ENCODE measurements at places on chromosomes 1 and 21.
A peak's percentile ranks its signal among the peaks of the same experiment; 100 is the strongest.

DNA sequence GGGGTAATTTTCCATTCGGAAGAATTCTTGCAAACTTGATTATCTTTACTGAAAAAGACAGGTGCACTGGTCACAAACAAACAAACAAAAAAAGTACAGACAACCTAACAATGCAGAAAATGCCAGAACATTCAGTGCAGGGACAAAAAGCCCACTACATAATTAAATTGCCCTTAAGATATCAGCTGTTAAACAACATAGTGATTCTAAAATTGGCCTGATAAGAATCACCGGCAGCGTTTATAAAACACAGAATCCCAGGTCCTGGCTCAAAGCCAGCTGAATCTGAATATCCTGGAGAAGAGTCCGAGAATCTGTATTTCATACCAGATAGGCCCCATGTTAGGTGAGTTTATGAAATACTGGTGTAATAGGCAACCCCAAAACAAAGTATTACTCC, 6.1 kb downstream of the PLPP3 start:
- no peak for DNase-seq

DNA sequence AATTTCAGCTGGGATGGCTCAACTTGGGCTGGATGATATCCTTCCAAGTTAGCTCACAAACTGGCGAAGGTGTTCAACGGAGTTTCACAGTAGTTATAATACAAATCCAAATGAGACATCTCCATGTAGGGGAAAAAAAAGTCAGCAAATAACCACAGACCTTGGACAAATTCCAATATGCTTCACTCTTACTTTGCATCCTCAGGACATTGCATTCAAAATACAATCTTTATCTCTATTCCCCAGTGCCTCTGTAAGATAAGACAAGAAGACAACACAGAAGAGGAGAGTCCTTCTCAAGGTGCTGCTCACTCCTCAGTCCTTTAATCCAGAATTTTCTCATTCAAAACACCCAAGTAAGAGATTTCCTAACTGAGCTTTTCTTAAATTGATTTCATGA, 1797.7 kb downstream of the MRPL39 start:
- DNase-seq, result no peak

- no peak for DNase-seq
Observed at GRCh38 chr1:60747353-60747752, 335.0 kb upstream of the NFIA start.

- DNase-seq, result no peak
Observed at GRCh38 chr1:217953330-217953729, 322.2 kb downstream of the SPATA17 start.

DNA sequence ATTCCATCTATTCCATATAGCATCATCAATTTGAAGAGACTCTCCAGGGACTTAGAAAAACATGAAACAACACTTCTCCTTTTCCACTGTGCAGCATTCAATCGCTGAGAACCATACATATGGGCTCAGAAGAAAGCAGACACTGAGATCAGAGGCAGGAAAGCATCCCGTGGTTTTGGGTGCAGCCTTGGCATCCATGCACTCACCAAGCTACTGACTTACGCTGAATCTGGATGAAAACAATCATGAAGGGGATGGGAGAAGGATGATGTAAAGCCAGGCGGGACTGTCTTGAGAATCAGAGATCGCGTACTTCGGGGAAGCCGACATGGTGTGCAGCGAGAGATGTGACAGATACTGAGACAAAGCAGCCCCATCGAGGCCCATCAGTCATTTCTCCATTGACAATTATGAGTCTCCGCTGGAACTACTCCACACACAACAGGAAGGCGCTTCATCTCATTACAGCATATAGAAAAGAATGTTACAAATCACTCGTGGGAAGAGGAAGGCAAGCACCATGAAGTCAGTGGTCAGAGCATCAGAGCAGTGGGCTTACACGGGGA, 2.3 kb upstream of the TIAM1 start:
- DNase-seq, result no peak

GRCh38 chr1:200228081-200228480, 181.8 kb downstream of the ZNF281 start:
- no peak for DNase-seq

- DNase-seq, result no peak
Observed at GRCh38 chr21:33801424-33802405, 113.9 kb downstream of the ATP5PO start.

- no peak for DNase-seq
Observed at GRCh38 chr1:30299393-30299792, 424.0 kb downstream of the MATN1 start.

GRCh38 chr1:204725821-204726448, 40.4 kb upstream of the LRRN2 start:
- DNase-seq, result no peak

- no peak for DNase-seq
Observed at GRCh38 chr1:119731741-119732430, 20.2 kb downstream of the PHGDH start.

DNA sequence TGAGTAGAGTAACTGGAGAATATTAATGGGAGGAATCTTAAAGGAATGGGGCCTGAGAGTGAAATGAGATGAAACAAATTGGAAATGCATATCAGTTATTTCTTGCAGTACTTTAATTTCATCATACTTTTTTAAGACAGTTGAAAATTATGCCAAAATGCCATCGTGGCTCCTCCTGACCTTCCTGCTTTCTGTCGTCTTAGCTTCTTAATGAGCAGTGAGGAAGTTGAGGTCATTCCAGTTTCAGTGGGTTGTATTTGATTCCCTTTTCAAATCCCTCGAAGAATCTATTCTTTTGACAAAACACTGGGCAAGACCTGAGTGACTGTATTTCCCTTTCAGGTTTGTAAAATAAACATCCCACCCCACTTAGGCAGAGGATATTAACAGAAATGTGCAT, 134.9 kb upstream of the MAP1LC3C start:
- DNase-seq, result no peak

DNA sequence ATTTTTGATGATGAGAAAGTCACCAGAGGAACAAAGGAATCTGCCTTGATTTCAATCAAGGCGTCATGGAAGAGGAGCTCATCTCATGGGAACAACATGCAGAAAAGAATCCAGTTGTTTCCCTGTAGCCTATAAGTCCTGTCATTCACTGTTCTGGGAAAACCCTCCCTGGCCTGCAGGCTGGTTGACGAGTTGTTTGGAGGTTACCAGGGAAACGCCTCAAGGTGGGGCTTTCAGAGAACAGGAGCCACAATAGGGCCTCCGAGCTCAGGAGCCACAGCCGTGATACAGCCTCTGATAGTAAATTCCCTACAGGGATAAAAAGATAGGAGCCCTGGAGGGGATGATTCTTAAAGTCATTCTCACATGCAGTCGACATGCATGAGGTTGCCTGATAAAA, 135.2 kb downstream of the PSMG1 start:
- no peak for DNase-seq

- DNase-seq, result no peak
Observed at GRCh38 chr1:31991182-31991581, 22.5 kb upstream of the KHDRBS1 start.

DNA sequence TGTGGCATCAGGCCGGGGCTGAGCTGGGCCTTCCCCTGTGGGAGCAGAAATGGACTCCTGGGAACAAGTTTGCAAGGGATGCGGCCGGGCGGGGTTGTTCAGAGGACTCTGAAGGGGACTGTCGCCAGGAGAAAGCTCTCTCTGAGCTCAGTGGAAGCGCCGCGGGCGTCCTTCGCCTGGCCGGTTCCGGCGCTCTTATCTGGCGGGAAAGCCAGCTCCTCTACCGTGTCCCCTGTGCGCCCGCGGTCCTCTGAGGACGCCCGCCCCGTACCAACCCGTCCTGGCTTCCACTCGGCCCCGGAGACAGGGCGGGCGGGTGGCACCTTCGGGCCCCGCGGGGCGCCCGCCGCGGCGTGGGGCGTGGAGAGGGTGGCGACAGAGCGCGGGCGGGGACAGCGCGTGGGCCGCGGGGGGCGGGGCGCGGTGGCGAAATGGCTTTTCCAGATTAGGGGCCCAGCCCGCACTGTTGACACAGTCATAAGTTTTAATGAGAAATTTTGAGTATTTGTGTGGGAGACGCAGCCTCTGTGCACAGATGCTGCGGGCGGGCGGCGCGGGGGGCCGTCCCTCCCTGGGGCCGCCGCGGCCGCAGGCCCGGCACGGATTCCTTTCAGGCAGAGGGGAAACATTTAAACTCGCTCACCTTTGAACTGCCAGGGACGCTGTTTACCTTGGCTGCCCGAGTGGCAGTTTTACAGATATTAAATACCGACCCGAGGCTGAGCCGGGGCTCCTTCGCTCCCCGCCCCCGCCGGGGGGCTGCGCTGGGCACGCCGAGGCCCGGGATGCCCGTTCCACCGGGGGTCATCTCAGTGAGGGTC, 70.2 kb downstream of the FOXD2 start:
- DNase-seq, result peak; percentile 65

GRCh38 chr1:100930494-100930893, 34.6 kb downstream of the SLC30A7 start:
- no peak for DNase-seq

- no peak for DNase-seq
Observed at GRCh38 chr1:204709960-204710912, 24.7 kb upstream of the LRRN2 start.

DNA sequence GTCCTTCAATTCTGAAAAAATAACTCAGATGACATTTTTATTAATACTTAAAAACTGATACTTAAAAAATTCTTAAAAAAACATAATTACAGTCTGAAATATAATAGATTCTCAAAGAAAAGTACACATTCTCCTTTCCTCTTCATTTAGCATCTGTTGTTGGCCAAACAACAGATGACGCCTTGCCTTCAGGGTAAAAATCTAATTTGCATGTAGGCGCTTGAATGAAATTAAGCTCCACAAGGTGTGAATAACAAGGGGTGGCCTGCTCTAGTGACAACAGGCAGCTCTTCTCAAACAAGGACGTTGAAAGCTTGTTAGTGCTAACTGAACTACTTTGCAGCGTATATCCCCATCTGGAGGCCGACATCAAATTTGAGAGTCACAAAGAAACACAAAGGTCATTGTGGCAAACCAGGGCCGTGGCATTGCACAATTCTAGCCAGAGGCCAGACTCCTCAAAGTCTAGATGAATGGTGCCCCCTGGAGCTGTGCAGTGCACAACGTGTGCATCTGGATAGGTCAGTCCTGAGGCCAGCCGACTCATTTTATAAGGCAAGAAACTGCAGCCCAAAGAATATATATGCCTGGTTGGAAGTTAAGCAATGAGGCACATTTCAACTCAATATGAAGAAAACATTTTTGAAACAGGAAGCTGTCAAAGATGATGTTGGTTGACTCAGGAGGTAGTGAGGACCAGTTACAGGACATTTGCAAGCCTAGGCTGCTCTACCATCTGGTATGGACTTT, 459.2 kb upstream of the RUNX1 start:
- peak; percentile 91 for DNase-seq

GRCh38 chr1:183871601-183872000, 66.7 kb downstream of the RGL1 start:
- DNase-seq, result no peak

GRCh38 chr1:224234017-224234416, 51.0 kb downstream of the DEGS1 start:
- no peak for DNase-seq

- DNase-seq, result no peak
Observed at GRCh38 chr1:98399218-98399617, 262.3 kb upstream of the SNX7 start.

DNA sequence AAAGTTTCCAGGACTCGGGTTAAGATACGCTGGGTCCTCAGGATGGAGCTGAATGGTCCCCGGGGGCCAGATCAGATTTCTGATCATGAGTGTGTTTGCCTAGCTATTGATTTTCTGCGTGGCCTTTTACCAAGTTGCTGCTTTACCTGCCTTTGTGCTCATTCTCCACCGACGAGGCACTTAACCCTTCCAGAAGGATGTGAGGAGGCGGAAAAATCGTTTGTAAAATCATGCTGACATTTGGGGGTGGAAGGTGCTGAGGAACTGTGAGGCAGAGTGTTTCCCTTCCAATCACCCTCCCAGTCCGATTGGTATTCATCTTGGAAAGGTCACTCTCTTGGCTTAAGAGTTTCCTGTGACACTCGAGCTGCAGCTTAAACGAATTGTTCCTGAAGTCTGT, 337.1 kb upstream of the KAZN start:
- DNase-seq, result no peak

DNA sequence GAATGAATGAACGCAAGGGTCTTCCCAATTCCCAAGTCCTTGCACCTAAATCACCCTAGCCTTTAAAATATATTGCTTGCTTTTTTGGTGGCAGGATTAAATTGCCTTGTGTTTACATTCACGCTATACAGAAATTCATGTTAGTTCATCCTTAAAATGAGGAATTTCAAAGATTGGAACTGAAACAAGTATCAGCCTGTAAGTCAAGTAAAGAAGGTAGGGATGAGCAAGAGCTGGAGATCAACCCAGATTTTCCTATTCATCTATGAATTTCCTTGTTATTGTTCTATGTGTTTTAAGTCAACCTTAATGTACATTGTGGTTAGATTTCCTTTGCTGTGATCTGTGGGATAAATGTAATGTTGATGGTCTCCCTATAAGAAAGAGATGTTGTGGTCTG, 248.2 kb downstream of the NFIA start:
- no peak for DNase-seq

DNA sequence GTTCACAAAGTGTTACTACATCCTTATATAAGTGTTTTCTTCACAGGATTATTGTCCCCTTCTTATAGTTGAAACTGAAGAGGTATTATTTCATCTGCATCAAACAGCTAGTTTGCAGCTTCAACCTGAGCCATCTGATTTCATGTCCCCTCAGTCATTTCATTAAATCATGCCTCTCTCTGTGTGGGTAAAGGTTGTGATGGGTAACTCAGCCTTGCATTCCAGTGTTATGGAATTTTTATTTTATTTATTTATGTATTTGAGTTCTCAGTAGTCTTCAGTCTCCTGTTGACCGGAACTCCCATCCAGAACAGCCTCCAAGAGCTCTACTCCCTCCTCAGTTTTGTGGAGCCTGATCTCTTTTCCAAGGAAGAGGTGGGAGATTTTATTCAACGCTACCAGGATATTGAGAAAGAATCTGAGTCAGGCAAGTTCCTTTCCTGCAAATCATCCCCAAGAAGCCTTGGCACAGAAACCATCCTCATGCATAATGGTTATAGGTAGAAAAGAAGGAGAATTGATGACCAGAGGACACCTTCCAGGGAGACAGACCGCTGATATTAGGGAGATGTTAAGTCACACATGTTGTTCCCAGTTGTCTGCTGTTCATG, 21.8 kb downstream of the CHD1L start:
- no peak for DNase-seq

DNA sequence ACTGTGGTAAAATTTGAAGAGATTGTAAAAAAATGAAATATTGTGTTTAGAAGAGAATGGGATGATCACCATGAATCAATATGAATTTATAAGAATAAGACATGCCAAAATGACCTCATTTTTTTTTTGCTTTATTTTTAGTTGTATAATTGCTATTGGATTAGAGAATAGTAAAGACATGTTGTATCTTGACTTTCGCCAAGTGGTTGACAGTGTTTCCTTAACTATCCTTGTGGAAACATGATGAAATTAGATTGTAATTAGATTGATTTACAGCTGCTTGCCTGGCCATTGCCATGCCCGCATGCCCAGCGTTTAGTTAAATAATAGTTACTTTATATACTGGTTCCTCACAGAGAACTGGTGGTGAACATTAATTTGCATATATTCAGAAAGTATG, 154.9 kb downstream of the MAGI3 start:
- DNase-seq, result no peak

- DNase-seq, result no peak
Observed at GRCh38 chr21:27805696-27806095, 838.8 kb upstream of the ADAMTS5 start.

- DNase-seq, result no peak
Observed at GRCh38 chr1:198072177-198072576, 84.6 kb upstream of the NEK7 start.

- no peak for DNase-seq
Observed at GRCh38 chr1:75310067-75310466, 175.9 kb downstream of the LHX8 start.
